ENCODE measurements at places on chromosomes 2 and 18. TPM values are rescaled to one million over a fixed set of nuclear protein-coding genes. Genes with fewer than 3 reads are reported as not detected.
A peak's percentile ranks its signal among the peaks of the same experiment; 100 is the strongest.

Gene PMAIP1
- total RNA-seq = 20.3 TPM

Gene SERPINB12
- not detected for total RNA-seq

DNA sequence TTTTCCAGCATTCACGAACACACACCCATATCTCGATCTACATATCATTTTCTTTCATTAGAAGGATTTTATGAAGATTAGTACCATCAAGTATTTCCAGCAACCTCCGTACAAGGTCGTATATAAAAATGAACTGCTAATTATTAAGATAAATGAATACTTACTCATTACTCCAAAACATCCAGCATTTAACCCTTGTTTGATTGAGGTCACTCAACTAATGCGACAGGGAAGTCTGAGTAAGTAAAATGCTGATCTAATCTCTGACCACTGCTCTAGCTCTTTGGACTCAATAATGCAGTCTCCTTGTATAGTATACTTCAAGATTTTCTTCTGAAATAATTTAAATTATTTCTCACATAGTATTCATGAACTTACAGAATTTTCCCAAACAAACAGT lies 2.0 kb downstream of the ABHD3 start:
- peak overlapping the region; percentile 98 for H3K4me3 ChIP-seq
- no peak overlapping the region for H3K27ac ChIP-seq
- H3K36me3 ChIP-seq = peaks cover 12% of the 10 kb centered on the region
- no peak for DNase-seq
- H3K27me3 ChIP-seq = no peaks in the 10 kb centered on the region

Gene SERPINB4
- total RNA-seq = not detected

DNA sequence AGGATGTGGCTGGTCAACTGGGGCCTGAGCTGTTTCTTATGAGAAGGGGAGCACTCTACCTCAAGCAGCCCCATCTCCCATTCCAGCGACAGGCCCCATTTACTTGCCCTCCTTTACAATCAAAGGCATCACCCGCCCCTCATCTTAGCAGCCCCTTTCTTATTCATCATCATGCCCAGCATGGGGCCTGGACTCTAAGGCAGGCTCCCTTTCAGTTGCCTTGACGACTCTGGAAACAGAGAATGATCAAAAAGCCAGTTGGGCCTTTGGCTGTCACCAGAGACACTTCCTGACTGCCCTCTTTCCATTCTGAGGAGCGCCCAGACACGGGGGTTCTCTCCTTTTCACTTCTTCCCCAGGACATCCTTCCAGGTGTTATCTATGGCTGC lies 11.2 kb downstream of the CELF4 start:
- no peak overlapping the region for H3K27ac ChIP-seq
- no peak for DNase-seq
- no peak overlapping the region for H3K4me3 ChIP-seq
- no peaks in the 10 kb centered on the region for H3K4me1 ChIP-seq

GRCh38 chr2:187986390-187987105 lies 305.1 kb upstream of the GULP1 start:
- no peak for DNase-seq
- no peaks in the 10 kb centered on the region for H3K27me3 ChIP-seq
- H3K4me3 ChIP-seq = no peak overlapping the region
- H3K4me1 ChIP-seq = peaks cover 34% of the 10 kb centered on the region
- H3K36me3 ChIP-seq = no peaks in the 10 kb centered on the region

DNA sequence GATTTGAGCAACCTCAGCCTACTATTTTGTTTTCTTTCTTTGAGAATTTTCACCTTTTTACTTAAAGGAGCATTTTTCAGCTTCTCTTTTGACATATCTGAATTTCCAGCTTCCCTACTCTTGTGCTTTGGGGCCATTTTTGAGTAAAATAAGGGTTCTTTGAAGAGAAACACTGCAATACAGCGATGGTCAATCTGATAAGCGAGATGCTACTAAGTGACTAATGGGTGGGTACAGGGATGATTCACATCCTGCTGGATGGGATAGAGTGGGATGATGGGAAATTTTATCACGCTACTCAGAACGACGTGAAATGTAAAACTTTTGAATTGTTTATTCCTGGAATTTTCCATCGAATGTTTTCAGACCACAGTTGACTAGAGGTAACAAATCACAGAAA lies 211.5 kb downstream of the TMEM247 start:
- no peak overlapping the region for H3K4me3 ChIP-seq
- no peak for DNase-seq
- H3K4me1 ChIP-seq = peaks cover 6% of the 10 kb centered on the region
- no peak overlapping the region for H3K27ac ChIP-seq

Data from naive thymus-derived CD8-positive, alpha-beta T cell (primary cell).